ENCODE measurements at places on chromosomes 6 and 20. TPM values are rescaled to one million over a fixed set of nuclear protein-coding genes. Genes with fewer than 3 reads are reported as not detected.

KIZ gene
- 19.4 TPM for polyA plus RNA-seq

PPP1R16B gene
- polyA plus RNA-seq, result 1.9 TPM

ADTRP gene
- 0.26 TPM for polyA plus RNA-seq

MAFB gene
- polyA plus RNA-seq, result 5.7 TPM

COL11A2 gene
- 0.39 TPM for polyA plus RNA-seq

- DNase-seq, result no peak
Measured at GRCh38 chr20:14214046-14214445, 123.4 kb downstream of the FLRT3 start.

- no peak for DNase-seq
Measured at GRCh38 chr6:37305841-37306425, 47.9 kb upstream of the RNF8 start.
